Brain (organoid and tissue), 16 donors: ENCODE measurements at places on chromosomes 3 and 15.

DNA sequence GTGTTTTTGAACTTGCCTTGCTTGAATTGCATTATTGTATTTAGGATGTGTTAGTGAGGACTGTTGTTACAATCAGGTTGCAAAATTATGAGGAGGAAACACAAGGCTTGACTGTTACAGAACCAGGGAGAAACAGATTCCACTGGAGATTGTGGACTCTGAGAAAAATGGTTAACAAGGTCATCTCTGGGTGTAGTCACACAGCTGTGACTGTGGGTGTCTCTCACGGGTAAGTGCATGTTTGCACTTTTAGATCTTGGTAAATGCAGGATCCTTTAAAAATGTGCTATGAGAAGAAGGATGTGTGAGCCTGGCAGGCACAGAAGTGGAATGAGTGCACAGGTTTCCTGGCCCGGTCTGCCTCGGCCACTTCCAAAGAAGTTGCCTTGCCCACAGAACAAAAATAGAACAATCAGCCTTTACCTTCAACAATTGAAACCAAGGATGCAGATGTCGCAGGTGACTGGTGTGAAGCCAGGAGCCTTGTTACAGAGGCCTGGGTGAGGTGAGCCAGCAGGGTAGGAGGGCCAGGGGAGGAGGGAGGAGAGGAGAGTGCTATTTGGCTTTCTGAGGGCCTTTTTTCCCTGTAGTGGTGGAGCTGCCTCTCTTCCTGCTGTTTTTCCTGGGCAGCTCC lies 68.0 kb downstream of the ABHD5 start:
- DNase-seq, result no peak

DNA sequence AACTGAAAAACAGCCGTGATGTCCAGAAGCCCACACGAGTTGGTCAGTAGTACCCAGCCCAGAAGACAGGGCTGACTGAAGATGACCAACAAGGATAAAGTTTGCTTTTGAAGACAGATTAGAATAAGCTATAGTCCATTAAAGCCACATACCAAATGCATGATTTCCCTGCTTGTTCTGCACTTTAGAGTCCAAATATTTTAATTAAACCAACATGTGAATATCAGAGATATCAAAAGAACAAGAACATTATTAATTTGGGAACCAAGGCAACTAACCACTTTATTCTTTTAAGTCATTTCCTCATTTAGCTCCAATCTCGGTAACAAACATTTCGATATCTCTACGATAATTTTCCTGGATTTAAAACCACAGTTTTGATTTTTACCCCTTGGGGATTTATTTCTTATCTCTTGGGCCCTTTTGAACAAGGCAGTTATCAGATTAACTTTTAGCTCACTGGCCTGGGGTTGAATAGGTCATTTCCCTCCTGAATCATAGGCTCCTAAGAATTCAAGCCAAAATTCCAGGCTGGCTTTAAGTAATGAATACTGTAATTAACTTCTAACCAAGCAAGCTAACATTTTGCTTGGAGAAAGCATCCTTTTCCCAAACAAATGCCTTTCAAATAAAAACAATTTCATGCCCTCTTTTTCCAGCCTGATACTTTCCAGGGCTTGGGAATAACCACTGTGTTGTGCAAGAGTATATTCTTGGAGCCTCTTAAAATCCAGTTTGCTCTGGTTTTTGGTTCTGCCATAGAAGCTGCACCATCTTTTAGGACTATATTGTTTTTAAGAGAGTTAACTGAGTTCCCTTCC lies 102.9 kb upstream of the NR2E3 start:
- DNase-seq, result no peak

DNA sequence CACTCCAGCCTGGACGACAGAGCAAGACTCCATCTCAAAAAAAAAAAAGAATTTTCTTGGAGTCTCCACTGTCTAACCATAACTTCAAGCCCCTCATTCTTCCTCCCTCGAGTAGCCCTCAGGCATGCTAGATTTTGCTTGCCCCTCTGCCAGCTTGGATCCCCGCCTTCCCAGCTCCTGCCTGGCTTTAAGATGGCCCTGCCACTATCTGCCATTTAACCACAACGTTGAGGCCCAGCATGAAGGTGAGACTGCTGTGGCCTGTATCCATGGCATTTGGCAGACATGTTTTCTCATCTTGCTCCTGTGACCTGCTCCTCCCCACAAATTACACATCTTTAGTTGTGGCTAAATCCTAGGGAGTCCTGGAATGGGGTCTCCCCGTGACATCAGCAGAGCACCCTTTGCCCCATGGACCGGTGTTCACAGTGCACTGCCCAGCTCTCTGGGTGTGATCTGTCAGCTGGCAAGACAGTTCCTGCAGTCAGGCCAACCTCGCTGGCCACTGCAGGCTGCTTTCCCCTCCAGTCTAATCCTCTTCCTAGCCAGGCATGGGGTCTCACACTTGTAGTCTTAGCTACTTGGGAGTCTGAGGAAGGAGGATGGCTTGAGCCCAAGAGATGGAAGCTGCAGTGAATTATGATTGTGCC lies 10.4 kb downstream of the VPS18 start:
- DNase-seq, result no peak

DNA sequence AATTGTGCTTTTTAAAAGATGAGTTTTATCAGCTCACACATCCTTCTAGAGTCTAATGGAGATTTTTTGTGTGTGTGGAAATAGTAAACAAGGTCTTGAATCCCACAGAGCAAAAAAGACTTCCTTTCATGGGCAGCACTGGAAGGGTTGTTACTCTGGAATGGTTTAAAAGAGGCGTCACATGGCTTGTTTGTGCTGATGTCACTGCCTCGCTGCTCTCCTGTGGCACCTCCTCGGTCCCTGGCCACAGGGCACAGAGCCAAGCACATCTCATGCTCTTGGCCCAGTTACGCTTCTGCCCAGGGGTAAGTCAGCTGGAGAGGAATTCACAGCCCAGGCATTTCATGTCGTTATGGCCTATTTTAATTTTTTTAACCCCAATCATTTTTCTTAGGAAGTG lies 53.2 kb downstream of the PGPEP1L start:
- DNase-seq, result peak; percentile 44

GRCh38 chr3:185943760-185944106 lies 5.9 kb upstream of the TRA2B start:
- DNase-seq, result no peak

DNA sequence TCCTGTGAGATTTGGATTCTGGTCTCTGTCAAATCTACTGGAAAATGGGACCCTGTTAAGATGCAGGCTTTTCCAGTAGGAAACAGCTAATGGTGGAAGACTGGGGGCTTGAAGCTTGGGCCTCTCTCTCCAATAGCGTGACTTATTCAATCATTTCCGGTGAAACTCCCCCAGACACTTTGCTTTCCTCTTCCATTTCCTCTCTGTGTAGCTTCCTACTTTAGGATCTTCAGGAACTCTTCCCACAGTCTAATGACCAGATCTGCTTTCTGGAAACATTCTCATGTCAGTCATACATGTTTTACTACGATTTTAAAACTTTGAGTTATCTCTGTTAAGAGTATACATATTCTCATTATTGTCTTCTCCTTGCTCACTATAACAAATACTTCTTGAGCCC lies 28.0 kb upstream of the TPRG1 start:
- DNase-seq, result no peak

DNA sequence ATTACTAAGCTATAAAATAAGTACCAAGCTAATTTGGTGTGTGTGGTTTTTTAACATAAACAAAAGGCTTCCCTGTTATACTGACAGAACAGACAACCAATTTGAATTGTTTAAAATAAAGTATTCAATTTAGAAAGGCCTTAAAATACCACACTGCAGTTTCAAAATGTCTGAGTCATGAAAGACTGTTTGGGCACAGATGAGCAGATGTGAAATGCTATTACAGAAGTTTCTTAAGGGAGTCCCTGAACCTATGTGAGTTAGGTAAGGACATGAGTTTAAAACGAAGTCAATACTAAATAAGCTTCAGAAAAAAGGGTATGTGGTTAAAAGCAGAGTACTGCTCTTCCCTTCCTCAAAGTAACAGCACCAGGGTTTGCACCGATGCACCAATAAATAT lies 69.7 kb upstream of the SETMAR start:
- no peak for DNase-seq

DNA sequence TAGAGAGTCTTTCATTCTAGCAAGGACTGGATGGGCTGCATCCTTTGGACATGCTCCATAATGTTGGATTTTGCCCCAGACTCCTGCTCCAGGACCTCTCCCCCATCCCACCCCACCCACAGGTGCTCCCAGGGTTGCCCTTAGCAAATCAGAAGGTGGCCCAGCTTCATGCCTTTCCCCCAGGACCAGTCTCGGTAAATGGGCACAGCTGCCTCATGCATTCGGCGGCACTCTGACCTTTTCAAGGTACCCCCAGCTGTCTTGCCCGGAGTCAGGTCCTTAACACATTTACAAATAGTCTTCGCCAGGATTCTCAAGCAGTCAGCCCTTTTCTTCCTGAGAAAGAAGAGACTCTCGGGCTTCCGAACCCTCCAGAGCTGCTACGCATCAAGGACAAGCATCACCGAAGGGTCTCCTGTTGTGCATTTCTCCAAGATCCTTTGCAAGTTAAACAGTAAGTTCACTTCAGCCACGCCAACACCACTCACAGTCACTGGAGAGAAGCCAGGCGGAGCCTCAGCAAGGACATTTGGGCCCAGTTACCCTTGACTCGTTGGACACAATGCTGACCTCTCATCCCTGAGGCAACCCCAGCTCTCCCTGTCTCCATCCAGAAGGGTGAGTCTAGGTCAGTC lies 287.8 kb downstream of the FAM43A start:
- no peak for DNase-seq

GRCh38 chr3:134374791-134375581 lies 739 bp upstream of the AMOTL2 start:
- peak; percentile 46 for DNase-seq

- no peak for DNase-seq
Measured at GRCh38 chr15:70100474-70101341, 3.0 kb upstream of the TLE3 start.

DNA sequence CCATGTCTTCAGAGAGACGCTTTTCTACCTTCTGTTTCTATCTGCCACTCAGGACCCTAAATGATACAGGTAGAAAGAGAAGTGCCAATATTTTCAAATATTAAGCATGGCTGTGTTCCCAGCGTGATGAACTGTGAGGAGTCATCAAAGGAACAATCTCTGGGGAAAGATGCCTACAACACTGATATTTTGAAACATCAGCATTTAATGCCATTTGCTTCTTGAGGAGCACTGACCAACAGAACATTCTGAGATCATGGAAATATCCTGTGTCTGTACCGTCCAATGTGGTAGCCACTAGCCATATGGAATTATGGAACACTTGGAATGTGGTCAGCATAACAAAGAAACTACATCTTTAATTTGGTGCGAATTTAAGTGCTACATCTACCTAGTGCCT lies 117.9 kb upstream of the COL6A5 start:
- no peak for DNase-seq

- DNase-seq, result no peak
Measured at GRCh38 chr15:100082761-100083402, 258.9 kb downstream of the ADAMTS17 start.

DNA sequence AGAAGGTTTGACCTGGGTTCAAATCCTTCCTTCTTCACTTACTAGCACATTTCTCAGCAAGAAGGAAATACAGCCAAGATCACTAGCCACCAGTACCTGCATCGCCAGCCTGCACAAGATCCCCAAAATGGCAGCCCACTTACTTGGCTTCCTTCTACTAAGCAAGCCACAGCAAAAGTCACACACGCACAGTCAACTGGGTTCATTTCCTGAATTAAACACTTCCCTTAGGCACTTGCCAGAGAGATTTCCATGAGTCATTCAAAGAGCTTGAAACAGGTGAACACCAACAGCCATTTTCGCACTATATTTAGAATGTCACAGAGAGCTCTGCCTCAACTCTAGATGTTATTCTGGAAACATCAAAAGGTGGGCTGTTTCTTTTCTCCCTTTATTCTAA lies 42.6 kb downstream of the MGLL start:
- DNase-seq, result no peak

- no peak for DNase-seq
Measured at GRCh38 chr3:73681610-73682009, 56.9 kb upstream of the PDZRN3 start.

DNA sequence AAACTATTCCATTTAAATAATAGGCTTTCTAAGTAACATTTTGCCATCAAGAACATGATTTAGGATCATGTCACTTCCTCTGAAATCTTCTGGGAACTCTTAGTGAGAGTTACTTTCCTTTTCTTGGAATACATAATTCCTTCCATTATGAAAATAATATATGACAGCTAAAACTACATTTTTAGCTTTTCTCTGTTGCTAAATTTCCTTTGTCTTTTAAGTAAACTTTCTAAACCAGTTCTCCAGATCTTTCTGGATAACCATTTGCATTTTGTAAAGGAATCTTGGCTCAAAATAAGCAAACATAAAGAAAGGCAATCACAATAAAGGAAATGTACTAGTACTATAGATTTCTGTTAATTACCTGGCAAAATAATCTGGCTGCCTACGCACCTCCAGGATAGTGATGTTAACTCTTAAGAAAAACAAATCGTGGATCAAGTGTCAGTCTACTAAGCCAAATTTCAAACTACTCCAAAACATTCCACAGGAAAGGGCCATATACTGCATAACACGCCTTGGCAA lies 165.7 kb downstream of the ZNF385D start:
- no peak for DNase-seq

GRCh38 chr3:122493296-122493695 lies 21.4 kb downstream of the KPNA1 start:
- DNase-seq, result no peak

DNA sequence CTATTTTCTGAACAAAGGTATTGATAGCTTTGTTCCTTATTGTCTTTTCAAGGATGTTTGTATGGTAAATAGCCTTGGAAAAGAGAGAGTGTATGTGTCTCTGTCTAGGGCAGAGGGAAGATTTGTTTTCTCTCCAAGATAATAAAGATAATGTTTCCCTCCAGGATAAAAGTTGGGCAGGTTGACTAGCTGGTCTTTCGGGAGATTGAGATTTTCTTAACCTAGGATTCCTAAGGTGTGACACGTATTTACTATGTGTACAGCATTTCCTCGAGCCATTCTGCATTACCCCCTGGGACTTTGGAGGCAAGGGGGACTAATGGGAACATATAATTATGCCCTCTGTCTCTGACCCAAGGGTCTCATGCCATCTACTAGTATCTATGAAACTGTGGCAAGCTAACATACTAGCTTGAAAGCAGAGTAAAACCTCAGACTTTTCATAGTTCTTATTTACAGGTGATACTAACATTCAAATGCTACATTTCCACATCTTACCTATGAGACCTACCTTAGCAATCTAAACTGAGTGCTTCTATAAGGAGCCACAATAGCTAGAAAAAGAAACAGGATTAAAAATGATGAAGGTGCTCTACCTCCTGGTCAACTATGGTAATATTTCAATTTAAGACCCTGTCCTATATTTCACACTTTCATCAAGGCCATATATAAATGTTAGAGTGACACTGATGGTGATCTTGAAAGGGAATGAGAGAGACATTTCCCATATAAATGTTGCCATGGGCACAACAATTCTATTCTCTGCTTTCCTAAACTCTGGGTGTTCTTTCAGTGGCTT lies 252.9 kb upstream of the CBLB start:
- DNase-seq, result no peak

- DNase-seq, result no peak
Measured at GRCh38 chr15:29516929-29517328, 247.3 kb upstream of the NSMCE3 start.
